Right hindlimb (tissue), 1 donor: ENCODE measurements at places on chromosomes 5 and 9.

DNA sequence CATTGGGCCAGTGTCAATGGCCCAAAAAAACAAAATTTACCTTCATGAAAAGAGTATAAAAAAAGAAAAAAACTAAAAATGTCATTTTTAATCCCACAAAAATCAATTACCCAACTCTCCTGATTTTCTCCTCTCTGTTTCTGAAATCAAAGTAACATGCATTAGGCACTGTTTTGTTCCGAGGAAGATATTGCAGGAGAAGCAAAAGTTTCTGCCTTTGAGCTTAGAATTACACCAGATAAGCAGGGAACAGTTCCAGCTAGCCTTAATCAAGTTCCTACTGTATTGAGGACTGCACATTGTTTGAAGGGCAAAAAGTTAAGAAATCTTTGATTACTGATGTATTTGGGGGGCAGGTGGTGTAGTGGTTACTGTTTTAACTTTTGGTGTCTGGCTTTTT, 1.1 kb upstream of the PRKAA1 start:
- DNase-seq, result no peak

DNA sequence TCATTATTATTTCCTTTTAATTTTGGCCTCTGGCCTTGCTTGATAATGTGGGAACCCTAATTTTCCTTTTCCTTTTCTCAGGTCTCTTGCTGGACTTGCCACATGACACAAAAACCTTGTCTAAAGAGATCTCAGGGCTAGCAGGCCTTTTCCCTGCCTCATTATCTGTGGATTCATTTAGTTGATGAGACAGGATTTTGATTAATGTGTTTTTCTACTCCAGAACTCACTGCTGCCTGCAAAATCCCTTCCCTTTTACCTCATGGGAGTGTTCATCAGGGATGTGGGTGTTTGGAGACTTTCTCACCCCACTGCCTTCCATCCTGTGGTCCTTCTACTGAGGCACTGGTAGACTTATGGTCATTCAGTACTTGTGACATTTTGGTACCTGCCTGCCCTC, 56.2 kb upstream of the MAMDC2 start:
- no peak for DNase-seq

- DNase-seq, result no peak
Measured at GRCh38 chr5:976849-977751, 31.5 kb upstream of the NKD2 start.

GRCh38 chr5:79081779-79082178, 12.2 kb downstream of the BHMT2 start:
- no peak for DNase-seq

DNA sequence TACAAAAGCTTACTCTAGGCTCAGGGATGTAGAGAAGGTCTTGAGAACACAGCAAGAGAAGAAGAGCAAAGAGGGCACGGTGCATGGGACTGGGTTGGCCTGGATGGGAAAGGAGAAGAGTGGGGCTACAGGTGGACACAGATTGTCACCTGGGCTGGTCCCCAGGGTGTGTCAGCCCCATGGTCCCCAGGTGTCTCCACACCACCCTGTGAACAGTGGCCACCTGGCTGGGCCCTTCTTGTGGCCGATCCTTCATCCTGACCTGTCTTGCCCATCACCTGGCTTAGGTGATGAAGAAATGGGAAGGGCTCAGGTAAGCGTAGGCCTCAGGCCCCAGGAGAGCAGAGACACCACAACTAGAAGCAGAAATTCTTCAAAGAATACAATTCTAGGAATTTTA, 188.9 kb downstream of the TENT4A start:
- DNase-seq, result no peak

DNA sequence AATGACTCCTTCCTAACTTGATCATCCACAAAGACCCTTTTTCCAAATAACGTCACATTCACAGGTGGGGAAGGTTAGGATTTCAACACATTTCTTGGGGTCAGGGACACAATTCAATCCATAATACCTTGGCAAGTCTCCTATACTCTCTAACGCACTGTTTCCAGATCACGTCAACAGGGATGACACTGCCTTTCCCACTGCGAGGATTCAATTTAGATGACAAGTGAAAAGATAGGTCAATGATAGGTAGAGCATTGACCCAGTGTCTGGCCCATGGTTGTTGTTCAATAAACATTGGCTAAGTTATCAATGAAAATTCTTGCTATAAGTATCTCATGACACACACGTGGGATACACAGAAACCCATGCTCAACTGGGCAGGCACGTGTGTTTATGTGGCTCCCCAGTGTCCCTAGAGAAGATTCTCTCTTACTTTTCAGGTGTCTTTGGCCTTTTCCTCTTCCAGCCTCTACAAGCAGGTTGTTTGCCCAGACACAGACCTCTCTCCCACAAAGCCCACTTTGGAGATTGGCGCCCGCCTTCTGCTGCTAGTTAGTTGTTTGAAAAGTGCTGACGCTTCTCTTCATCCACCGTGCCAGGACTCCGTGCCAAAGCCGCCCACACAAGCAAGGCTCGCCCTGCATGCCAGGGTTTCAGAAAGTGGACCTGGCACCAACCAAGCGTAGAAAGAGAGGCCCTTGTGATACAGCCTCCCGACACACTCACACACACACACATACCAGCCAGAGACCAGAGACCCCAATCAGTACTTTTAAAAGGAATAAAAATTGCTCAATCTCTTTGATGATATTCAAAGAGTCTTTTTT, 594.5 kb downstream of the BNC2 start:
- DNase-seq, result peak; percentile 42

GRCh38 chr5:95957561-95958203, 4.0 kb downstream of the ELL2 start:
- DNase-seq, result no peak

GRCh38 chr9:110432253-110432652, 94.6 kb upstream of the TXNDC8 start:
- DNase-seq, result no peak

DNA sequence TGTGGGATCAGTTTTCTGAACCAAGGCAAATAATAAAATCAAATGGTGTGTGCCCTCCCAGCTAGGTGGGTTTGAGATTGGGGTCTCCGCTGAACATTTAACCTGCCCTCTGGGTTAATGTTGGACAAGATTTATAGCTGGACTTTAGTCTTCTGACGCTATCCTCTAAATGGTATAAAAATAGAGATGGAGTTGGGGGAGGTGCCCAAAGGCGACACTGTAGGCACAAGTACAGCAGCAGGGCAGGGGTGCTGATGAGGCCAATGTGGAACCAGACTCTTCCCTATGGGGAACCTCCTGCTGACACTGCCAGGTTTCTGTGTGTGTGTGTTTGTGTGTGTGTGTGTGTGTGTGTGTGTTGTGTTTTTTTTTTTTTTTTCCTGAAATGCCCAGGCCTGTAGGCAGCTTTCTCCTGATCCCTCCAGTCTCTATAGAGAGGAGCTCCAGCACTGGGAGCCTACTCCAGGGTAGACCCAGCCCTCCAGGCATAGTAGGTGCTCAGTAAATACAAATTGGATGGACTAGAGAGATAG, 37.9 kb downstream of the PCDH1 start:
- DNase-seq, result no peak

GRCh38 chr5:108321341-108321740, 60.6 kb downstream of the FBXL17 start:
- no peak for DNase-seq

GRCh38 chr9:2727966-2728613, 10.8 kb downstream of the KCNV2 start:
- DNase-seq, result peak; percentile 37

DNA sequence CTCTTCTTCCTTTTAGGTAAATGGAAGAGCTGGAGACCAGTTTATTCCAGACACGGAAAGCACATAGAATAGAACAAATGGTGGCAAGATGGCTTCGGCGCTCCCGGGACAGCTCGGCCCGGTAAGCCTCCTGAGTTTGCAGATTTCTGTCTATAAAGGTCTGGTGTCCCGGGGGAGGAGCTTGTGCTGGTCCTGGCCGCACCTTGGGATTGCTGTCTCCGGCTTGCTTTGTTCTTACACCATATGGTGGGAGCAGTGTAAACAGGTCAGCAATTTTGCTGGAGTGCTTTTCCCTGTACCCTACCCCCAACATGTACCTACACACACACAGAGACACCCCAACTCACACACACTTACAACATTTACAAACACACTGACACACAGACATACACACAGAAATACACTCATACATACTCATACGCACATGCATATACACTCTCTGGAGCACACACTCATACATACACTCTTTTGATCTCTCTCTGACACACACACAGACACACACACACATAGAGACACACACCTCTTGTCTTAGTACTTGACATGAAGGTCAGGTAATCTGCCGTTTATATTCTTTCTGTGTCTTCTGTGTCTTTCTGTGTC, 42.0 kb downstream of the FRMPD1 start:
- no peak for DNase-seq

- no peak for DNase-seq
Measured at GRCh38 chr9:125746774-125747052, 460 bp upstream of the PBX3 start.

- DNase-seq, result no peak
Measured at GRCh38 chr5:120326651-120327050, 137.4 kb upstream of the PRR16 start.

- DNase-seq, result peak; percentile 27
Measured at GRCh38 chr9:21559402-21560280, 77.5 kb upstream of the IFNE start.

DNA sequence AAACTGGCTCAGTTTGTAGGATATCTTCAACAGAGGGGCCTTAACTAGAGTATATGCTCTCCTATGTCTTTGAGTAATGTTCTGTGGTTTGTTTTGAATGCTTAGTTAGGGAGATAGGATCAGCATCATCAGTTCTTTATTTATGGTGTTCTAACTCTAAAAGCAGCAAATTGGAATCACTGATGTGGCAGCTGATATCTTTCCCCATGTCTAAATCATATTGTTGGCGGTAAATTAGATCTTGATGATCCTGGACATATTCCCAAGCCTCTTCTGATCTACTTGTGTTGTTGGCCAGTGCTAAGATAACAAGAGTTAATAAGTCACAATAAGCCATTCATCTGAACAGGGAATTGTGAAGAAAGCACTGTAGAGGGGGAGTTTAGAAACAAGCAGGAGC, 332.4 kb upstream of the DAB2 start:
- no peak for DNase-seq

- DNase-seq, result no peak
Measured at GRCh38 chr5:156920861-156921431, 42.1 kb downstream of the TIMD4 start.

GRCh38 chr5:55188656-55189540, 15.9 kb upstream of the CDC20B start:
- no peak for DNase-seq

- no peak for DNase-seq
Measured at GRCh38 chr5:110815916-110816605, 77.3 kb downstream of the SLC25A46 start.
